Choroid plexus epithelial cell (primary cell): ENCODE measurements at places on chromosomes 13 and 19.

GRCh38 chr13:30382836-30383525 lies 39.3 kb upstream of the UBE2L5 start:
- DNase-seq, result no peak

GRCh38 chr19:48619692-48620585 lies 633 bp downstream of the SPHK2 start:
- DNase-seq, result no peak

DNA sequence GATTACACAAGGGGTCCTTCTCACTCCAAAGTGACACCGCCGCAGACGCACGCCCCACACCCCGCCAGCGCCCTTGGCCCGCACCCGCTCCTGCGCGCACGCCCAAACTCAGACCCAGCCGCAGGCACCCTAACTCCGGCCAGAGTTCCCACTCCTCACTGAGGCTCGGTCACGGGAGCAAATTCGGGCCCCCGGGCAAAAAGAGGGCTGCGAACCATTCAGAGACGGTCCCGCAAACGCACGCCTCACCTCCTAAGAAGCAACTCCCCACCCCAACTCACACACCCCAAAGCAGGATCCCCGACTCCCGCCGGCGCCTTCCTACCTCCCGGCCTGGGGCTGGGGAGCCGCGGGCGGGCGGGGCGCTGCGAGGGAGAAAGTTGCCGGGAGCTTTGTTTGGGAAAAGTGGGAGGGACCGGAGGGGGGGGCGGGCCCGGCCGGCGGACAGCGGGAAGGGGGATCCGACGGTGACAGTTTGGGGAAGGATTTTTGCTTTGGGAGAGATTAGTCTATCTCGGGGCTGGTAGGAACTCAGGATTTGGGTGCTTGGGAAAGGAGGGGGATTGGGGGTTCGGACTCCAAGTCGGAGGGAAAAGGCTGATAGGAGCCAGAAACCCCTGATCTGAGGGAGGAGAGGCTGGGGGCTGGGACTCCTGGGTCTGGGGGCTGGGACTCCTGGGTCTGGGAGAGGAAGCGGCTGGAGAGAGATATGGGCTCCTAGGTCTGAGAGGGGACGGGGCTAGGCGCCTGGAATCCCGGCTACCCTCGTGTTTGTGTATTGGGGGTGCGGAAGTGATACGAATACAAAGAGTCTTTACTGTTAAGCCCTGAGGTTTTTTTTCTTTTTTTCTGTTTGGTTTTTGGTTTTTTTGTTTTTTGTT lies at the start of gene TEAD2:
TEAD2 (minus strand) TSS at position 369 of the 881 bp plus-strand sequence. CDS start 2,341 bp downstream, outside the sequence.
- peak; percentile 25 for DNase-seq

GRCh38 chr19:45413497-45413896 lies 7.1 kb downstream of the POLR1G start:
- peak; percentile 68 for DNase-seq

DNA sequence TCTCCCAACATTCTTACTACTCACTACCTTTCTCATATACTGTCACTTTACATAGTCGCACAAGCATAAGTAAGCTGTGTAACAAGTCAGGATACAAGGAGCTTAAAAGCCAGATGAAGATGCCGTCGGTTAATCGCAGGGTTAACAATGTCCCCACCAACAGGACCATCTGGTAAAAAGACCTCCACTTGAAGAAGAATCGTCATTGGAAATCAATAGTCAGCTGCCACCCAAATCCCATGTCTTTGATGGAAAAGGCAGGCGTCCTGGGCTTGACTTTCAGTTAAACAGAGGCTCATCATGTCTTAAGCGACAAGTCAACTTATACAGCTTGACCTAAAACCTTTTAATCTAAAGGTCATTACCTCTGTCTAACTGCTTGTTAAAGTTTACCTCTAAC lies 27.2 kb downstream of the DOCK9 start:
- DNase-seq, result no peak

- DNase-seq, result no peak
Measured at GRCh38 chr13:93646245-93646644, 419.6 kb downstream of the GPC6 start.

DNA sequence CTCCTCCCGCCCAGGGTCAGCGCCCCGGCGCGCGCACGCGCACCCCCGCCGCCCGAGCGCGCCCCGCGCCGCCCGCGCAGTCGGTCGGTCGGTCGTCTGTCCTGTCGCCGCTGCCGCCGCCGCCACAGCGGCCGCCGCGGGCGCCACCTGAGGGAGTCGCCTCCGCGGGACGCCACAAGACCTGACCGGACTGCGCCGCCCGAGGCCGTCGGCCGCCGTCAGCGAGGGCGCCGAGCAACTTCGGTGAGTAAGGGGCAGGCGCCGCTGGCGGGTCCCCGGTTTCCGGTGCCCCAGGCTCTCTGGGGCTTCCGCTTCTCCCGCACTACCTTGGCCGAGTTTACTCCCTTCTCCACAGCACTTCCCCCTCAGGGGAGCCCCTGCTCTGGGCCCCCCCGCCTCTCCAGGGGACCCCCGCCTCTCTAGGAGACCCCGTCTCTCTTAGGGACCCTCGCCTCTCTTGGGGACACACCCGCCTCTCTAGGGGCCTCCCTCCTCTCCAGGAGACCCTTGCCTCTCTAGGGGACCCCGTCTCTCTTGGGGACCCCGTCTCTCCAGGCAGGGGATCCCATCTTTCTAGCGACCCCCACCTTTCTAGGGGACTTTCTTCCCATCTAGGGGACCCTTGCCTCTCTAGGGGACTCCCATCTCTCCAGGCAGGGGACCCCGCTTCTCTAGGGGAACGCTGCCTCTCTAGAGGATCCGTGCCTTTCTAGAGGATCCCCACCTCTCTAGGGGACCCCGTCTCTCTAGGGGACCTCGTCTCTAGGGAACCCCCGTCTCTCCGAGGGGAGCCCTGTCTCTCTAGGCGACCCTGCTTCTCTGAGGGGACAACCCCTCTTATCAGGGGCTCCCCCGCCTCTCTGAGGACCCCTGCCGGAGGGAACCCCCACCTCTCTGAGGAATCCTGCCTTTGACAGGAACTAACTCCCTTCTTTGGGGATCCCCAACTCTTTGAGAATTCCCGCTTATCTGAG lies 19.3 kb upstream of the GATAD2A start:
- DNase-seq, result peak; percentile 41

GRCh38 chr19:16542910-16543472 lies 754 bp upstream of the CHERP start:
- DNase-seq, result peak; percentile 16

DNA sequence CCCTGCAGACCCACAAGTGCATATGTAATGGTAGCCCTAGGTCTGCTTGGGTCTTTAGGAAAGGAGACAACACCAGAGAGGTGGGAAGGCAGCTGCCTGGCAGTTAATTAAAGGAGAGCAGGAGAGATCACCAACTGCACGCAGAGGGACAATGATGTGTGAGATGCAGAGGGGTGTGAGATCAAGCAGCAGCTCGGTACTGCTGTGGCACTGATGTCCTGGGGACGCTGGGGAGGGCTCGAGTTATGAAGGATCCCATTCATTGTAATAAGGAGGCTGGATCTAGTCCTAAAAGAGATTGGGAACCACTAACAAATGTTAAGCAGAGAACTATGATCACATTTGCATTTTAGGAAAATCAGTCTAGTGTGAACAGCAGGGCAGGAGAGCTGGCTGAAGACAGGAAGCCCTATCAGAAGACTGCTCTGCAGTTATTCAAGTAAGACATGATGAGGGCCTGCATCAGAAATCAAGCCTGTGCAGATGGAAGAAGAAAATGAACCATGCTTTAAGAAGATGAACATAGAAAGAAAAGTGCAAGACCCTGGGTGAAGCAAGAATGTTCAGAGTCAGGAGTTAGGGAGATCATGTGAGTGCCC lies 80.4 kb downstream of the DLEU7 start:
- no peak for DNase-seq

GRCh38 chr13:44451126-44451525 lies 77.5 kb downstream of the SERP2 start:
- DNase-seq, result no peak

DNA sequence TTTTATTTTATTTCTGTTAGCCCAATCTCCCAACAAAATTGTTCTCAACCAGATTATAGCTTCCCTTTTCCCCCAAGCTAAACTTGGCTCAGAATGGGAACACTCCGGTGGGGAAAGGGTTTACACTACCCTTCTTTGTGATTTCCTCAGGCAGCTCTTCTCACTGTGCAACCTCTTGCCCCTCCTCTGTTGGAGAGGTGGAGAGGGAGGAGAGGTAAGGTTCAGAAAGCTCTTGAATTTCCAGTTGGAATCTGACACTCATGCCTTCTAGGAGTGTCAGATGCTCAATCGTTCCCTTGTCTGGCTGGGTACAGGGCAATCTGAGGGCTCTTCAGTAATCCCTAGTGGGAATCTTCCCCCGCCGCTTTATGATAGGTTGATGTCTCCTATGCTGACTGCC lies 486.1 kb upstream of the KLF12 start:
- DNase-seq, result no peak

DNA sequence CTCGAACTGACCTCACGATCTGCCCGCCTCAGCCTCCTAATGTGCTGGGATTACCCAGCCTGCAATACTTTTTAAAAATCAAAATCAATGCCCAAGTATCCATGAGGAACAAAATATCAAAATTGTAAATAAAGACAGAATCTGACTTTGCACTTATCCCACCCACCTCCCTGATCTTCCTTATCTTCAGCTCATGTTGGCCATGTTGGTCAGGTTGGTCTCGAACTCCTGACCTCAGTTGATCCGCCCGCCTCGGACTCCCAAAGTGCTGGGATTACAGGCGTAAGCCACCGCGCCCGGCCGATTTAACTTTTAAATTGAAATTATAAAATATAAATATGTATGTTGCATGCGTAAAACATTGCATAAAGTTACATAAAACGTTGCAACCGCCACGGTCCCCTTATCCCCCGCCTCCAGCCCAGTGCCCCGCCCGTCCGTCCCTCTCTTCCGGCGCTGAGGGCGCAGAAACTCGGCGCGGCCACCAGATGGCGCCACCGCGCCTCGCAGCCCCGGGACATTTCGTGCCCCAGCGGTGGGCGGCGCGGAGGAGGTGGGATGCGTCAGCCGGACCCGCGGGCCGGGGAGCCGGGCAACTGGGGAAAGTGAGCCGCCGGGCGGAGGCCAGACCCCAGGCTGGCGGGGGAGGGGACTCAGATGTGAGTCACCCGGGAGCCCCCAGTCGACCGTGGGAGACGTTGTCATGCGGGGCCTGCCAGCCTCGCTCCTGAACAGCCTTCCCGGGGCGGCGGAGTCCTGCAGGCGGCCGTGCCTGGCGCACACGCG lies 1.5 kb upstream of the GADD45B start:
- DNase-seq, result peak; percentile 88

DNA sequence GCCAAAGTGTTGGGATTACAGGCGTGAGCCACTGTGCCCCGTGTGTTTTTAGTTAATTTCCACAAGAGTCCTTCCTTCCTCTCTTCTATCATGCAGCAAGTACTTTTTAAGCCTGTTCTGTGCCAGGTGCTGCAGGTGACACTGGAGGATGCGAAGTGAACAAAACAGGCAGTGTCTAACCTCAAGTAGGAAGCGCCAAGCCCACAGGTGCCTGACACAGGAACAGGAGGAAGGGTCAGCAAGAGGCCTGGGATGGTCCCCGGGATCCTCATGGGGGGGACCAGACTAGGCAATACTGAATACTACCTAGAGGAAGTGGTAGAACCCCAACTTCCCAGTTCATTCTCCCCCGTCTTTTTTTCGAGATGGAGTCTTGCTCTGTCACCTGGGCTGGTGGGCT lies 1.8 kb upstream of the CALR start:
- no peak for DNase-seq

DNA sequence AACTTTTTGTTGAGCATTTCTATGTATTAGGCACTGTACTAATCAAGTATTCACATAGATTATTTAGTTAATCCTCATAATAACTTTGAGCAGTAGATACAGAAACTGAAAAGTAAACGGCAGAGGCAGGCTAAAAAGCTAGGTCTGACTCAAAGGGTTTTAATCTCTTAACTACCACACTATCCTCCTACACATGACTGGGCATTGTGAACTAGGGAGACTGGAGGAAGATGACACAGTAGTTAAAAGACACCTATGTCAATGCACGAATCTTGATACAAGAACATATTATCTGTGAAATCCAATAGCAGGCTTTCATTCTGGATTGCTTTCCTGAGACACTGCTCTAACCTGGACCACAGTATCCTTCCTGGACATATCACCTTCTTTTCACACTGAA lies 36.3 kb downstream of the MICU2 start:
- no peak for DNase-seq

DNA sequence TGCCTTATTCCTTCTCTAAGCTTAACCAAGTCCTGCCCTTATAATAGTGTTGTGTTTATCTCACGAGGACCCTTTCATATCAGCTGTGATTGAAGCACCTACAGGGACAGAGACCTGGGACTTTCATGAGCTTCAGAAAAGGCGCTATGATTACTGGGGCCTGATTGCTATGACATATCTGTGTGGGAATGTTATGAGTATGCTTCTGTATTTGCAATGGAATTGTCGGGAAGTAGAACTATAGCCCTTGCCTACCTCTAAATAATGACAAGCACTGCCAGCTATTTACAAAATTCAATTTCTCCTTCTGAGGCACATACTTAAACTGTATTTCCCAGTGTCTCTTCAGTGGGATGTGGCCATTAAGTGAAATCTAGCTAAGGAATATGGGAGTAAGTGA lies 191.5 kb downstream of the LHFPL6 start:
- peak; percentile 36 for DNase-seq
